ENCODE measurements at places on chromosomes 2 and 18.

DNA sequence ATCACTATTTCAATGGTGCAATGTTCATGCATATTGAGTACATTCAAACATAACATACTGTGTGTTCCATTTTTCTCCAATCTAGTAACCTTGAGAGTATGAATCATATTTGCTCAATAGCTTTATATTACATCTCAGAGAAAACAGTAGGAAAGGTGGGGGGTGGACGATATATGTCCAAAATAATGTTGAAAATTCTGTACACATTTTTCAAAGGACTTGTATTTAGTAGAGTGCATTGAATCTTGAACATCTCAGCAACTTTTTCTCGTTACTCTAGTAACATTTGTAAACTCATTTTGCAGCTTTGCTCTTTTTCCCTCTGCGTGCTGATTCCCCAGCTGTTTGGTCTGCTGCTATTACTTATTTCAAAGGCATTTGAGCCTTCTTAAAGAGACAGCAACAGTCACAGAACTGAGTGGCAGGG is 1487.0 kb downstream of the LRP1B start:
- DNase-seq = peak; percentile 15

DNA sequence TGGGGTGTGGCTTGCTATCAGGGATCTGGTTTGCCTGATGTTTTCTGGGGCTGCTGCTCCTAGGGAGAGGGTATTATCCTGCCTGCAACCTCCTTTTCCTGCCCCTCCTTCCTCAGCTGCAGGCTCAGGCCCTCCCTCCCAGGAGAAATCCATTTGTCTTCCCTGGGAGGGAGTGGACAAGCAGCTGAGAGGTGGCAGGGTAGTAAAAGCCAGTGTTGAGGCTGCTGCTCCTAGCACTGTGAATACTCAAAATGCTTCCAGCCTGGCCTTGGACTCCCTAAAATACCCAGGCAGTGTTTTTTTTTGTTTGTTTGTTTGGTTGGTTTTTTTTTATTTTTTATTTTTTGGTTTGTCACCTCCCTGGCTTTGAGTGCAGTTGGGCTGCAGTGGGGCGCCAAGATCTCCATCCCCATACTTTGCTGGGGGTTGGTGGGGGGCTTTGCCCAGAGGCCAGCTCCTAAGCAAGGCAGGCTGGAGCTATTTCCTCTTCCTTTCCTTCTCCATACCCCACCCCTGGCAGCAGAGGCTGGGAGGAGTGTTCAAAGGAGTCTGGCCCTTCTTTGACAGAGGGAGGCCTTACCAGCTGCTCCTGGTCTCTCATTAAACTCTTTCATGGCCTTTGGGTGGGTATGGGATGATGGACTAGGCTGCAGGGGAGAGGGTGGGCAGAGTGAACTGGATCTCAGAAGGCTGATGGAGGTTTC is 13.6 kb downstream of the HOXD3 start:
- DNase-seq = no peak

DNA sequence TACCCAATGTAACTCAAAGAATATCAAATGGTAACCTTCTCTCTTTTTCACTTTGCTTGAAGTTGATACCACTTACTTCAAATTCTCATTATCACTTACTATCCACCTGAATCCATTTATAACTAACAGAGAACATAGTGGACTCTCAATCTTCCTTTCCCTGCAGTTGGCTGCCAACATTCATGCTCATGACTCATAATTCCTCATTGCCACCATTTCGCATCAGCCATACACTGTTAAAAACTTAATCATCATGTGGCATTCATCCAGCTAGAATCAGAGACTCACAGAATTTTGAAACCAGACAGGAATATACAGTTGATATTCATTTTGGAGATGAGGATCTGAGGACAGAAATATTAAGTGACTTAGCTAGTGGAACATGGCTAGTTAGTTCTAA is 56.8 kb downstream of the SLC4A10 start:
- DNase-seq = peak; percentile 86

- peak; percentile 9 for DNase-seq
These were observed 4.9 kb upstream of the NEUROD1 start for GRCh38 chr2:181685150-181685688.

- DNase-seq = no peak
These were observed 43.1 kb downstream of the MOGAT1 start for GRCh38 chr2:222714361-222715241.

GRCh38 chr18:8800445-8800844 is 95.1 kb downstream of the MTCL1 start:
- DNase-seq = peak; percentile 95

DNA sequence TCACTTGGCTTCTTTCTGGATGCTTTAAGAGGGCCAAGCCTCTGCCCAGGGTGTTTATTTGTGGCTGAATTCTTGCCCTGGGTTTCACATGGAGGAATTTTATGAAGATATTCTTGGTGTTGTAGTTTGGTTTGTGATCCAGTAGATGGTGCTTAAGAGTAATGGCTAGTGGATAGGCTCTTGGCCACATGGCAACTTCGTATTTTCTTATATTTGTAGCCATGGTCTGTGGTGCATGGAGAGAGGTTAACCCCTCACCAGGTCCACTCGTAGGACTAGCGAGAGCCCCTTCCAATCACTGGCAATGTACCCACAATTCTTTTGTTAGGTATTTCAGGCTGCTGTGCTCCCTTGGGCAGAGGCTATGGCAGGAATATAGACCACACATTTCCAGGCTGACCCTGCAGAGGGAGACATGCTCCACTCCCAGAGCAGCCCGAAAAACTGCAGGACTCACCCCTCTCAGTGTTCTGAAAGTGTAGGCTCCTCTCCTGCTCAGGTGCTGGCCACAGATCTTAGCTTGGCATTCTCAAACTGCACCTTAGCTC is 582.1 kb upstream of the SETBP1 start:
- peak; percentile 60 for DNase-seq

- no peak for DNase-seq
These were observed 27.9 kb upstream of the ODC1 start for GRCh38 chr2:10475811-10476660.

Data from HT1080 (cell line).